WERI-Rb-1 (cell line): ENCODE measurements at places on chromosomes 13 and 19.

- DNase-seq: no peak
Observed at GRCh38 chr19:49639401-49640112, 386 bp downstream of the RRAS start.

GRCh38 chr13:39909634-39910033 is 254.2 kb downstream of the COG6 start:
- DNase-seq: no peak

DNA sequence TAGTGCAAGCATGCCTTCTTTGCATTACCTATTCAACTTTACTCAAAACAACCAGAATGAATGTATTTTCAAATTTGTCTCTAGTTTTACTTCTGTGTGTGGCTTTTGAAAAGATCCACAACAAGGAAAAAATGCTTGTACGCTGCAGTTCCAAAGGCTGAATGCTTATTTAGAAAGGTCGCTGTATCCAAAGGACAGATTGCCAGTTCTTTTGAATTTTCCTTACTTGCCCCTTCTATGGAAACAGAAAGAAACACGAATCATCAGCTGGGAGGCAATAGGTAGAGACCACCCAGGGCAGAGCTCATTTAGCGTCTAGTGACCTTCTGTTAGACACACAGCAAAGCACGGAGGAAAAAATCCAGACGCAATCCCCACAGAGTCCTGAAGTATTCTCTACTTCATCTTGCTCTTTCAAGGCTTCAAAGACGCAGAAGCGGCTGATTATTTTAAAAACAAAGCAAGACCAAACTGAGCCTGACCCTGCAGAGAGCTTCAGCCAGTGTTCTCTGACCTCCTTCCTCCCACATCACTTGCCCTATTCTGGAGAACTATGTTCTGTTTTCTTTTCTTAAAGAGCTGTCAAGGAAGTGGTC is 674.6 kb upstream of the SGCG start:
- DNase-seq: no peak

GRCh38 chr19:16087940-16088339 is 11.6 kb downstream of the TPM4 start:
- no peak for DNase-seq

GRCh38 chr13:40146611-40147117 is 491.2 kb downstream of the COG6 start:
- no peak for DNase-seq
